ENCODE measurements at places on chromosomes 7 and 10.

DNA sequence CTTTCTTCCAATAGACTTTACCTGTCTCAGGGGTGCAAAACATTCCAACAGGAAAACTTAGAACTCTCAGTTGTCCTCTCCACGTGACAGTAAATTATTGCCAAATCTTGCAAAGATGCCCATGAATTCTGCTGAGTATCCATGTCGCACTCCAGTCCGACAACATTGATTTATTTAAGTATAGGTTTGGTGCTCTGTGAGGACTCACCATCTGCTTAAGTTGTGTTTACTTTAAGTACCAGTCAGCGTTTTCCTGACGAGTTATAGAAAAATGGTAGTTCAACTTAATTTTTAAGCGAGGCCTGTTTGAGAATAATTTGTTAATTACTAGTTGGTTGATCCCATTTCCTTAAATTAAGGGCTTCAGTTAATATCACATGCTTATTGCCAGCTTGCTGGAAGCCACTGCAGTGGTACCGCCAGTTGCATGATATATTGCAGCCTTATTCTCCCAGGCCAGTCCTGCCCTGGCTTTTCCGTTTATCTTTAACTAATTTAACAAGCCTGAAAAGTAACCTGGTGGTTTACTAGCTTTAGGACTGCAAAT is 27.8 kb downstream of the CREB5 start:
- no peak for DNase-seq

GRCh38 chr7:284762-285722 is 4.9 kb upstream of the FOXL3 start:
- no peak for DNase-seq

GRCh38 chr7:20785157-20786048 is 1.3 kb downstream of the SP8 start:
- no peak for DNase-seq

DNA sequence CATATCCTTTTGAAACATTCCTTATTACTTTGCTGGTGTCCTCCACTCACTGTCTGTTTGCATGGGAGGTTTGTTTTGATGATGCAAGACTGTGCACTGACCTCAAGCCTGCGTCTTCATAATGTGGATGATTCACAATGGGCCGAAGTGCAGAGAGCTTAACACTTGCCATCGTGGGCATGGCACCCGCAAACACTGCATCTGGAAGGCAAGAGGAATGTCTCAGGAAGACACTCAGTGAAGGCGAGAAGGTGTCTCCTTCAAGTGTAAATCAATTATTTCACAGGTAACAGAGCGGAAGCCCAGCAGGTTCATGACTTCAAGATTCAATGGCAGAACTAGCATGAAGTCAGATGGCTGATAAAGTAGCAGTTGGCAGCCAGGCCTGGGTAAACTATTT is 98.1 kb downstream of the DPY19L1 start:
- no peak for DNase-seq

DNA sequence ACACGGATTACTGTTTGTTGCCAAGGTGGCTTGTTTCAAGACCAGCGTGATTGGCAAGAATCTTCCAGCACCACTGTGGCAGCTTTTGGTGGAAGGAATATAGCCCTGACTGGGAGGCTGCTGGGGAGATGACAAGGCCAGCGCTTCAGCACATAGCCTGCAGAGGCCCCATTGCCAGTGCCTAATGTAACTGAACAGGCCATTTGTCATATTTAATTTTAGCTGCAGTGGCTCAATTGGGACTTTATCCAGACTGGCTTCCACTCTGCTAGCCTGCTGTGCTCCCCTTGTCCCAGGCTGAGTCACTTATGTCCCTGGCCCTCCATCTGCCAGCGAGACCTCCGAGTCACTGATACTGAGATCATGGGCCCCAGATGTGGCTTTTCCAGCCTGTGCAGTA is 483.1 kb downstream of the GALNT17 start:
- DNase-seq, result no peak

Measured in right cardiac atrium (tissue), 5 donors.